Amygdala (tissue), 56 donors: ENCODE measurements at places on chromosomes 11 and 22.

DNA sequence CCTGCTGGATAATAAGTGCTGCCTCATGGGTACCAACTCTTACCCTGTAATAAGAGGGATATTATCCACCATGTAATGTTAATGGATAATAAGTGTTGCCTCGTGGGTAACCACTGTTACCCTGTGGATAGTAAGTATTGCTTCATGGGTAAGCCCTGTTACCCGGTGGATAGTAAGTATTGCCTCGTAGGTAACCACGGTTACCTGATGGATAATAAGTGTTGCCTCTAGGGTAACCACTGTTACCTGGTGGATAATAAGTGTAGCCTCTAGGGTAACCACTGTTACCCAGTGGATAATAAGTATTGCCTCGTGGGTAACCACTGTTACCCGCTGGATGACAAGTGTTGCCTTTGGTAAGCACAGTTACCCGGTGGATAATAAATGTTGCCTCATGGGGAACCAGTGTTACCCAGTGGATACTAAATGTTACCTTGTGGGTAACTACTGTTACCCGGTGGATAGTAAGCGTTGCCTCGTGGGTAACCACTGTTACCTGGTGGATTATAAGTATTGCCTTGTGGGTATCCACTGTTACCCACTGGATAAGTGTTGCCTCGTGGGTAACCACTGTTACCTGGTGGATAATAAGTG, 18.6 kb upstream of the NXPE4 start:
- DNase-seq: no peak

DNA sequence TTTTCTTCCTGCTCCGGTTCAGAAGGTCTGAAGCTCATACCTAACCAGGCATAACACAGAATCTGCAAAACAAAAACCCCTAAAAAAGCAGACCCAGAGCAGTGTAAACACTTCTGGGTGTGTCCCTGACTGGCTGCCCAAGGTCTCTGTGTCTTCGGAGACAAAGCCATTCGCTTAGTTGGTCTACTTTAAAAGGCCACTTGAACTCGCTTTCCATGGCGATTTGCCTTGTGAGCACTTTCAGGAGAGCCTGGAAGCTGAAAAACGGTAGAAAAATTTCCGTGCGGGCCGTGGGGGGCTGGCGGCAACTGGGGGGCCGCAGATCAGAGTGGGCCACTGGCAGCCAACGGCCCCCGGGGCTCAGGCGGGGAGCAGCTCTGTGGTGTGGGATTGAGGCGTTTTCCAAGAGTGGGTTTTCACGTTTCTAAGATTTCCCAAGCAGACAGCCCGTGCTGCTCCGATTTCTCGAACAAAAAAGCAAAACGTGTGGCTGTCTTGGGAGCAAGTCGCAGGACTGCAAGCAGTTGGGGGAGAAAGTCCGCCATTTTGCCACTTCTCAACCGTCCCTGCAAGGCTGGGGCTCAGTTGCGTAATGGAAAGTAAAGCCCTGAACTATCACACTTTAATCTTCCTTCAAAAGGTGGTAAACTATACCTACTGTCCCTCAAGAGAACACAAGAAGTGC, 661 bp upstream of the MALAT1 start:
- peak; percentile 69 for DNase-seq

GRCh38 chr11:839875-840617, 2.3 kb downstream of the POLR2L start:
- DNase-seq: no peak

DNA sequence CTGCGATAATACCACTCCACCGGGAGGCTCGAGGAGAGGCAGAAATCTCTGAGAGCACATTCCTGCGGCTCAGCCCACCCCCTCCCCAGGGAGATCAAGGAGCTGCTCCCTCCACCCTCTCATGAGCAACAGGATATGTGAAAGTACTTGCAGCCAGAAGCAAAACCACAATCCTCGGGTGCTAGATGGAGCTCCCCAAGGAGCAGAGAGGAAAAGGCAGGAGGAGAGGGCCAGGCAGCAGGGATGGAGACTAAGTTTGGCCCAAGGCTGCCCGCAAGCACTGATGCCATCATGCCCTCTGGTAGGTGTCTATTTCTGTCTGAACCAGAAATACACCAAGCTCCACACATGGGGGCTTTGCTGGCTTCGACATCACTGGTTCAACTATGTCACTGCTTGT, 22.3 kb downstream of the VPS37C start:
- no peak for DNase-seq

DNA sequence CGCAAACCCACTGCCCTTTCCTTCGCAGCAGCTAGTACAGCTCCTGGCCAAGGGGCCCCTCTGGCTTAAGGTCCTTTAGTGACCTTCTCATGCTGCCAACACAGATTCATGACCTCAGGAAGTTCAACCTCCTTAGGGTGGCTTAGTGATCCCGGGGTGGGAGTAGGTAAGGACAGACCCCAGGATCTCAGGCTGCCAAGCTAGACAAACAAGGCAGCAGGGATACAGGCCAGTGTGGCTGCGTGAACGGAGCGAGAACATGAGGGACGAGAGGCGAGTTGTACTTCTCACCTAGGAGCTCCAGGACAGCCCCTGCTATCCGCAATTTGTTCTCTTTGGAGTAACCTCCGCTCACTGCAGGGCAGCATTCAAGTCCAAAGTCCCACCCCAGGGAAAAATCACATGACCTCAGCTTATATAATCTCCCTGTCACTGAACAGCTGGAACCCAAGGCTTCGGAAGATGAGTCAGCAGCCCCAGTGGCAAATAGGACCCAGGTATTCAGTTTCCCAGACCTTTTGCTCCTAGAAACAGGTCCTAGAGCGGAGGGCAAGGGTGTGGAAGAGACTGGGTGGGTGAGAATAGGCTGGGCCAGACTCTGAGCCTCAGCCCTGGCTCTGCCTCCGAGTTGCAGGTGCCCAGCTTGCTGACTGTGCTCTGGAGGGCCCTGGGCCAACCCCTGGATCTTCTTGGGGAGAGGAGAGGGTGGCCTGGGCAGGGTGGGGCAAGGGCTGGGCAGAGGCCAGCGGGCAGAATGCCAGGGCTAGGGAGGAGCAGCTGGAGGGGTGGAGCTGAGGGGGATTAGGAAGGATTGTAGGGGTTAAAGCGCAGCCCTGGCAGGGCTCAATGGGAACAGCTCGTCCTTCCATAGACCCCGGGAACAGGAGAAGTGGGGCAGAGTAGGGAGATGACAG, 13.1 kb downstream of the USP2 start:
- no peak for DNase-seq

GRCh38 chr11:35190804-35191348, 51.9 kb downstream of the CD44 start:
- DNase-seq: no peak

GRCh38 chr11:43689167-43689566, 8.6 kb downstream of the HSD17B12 start:
- no peak for DNase-seq

DNA sequence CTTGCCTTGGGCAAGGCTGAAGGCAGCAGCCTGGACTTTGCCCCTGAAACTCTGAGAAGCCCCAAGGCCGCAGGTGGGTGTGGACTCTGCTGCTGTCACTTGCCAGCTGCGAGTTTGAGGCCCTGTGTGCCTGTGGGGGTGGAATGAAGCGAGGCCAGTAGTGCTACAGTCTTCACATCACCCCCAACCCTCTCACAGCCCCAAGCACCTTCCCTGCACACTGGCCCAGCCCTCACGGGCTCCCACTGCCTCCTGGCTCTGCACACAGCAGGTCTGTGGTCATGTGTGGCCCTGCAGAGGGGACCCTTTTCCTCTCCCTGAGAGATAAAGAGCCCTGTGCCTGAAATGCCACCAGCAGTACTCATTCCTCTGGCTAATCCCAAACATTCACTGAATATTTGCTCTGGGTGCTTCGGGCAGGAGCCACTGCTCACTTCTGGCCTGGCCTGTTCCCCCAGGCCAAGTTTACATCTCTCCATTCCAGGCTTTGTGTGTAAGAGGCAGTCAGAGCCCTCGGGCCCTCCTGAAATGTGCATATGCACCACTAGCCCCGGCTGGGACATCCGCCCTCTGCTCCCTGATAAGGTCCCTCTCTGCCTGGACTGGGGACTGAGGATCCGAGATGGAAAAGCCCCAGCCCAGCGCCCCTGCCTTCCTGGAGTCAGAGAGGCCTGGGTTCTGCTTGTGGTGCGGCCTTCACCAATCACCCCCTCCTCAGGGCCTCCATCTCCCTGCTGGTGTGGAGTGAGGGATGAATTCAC, 17.7 kb downstream of the MGAT3 start:
- no peak for DNase-seq
